LoVo (cell line): ENCODE measurements at places on chromosomes 11 and 22.
A peak's percentile ranks its signal among the peaks of the same experiment; 100 is the strongest.

DNA sequence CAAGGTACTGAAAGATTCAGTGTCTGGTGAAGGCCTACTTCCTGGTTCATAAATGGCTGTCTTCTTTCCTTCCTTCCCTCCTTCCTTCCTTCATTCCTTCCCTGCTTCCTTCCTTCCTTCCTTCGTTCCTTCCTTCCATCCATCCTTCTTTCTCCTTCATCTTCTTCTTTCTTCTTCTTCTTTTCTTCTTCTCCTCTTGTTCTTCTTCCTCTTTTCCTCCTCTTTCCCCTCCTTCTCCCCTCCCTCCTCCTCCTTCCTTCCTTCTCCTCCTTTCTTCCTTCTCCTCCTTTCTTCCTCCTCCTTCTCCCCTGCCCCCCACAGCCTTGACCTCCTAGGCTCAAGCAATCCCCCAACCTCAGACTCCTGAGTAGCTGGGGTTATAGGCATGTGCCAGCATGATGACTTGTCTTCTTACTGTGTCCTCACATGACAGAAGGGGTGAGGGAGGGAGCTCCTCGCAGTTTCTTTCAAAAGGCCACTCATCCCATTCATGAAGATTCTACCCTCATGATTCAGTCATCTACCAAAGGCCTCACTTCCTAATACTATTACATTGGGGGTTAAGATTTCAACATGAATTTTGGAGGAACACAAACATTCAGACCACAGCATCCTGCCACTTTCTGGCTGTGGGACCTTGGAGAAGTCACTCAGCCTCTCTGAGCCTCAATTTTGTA is 22.6 kb upstream of the CCDC134 start:
- DNase-seq, result no peak

DNA sequence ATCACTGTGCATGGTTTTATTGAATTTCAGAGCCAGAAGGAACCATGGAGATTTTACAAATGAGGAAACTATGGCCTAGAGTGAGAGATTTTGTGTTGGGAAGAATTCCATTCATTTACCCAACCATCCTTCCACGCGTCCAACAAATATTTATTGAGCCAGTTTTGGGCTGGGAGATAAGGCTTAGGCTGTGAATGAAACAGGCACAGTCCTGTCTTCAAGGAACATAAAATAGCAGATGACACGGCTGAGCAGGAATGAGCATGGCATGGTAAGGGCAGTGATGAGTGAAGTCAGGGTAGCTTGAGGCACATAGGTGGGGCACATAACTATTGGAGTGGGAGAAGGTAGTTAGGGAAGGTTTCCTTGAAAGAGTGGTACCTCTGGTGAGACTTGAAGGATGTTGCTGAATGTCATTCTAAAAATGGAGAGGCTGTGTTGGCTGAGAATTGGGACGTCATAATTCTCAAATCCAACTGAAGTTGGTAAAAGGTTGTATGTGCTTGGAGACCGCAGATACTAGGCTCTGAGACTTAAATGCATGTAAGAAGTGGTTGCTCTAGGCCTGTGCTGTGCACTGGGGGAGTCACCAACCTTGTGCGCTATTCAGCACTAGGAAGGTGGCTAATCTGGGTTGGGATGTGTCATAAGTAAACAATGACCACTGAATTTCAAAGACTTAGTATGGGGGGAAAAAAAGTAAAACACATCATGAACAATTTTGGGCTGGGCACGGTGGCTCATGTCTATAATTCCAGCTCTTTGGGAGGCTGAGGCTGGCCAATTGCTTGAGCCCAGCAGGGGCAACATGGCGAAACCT is 51.9 kb downstream of the TEAD1 start:
- peak; percentile 31 for DNase-seq

- DNase-seq, result no peak
Measured at GRCh38 chr11:1767399-1768140, 3.8 kb upstream of the CTSD start.

DNA sequence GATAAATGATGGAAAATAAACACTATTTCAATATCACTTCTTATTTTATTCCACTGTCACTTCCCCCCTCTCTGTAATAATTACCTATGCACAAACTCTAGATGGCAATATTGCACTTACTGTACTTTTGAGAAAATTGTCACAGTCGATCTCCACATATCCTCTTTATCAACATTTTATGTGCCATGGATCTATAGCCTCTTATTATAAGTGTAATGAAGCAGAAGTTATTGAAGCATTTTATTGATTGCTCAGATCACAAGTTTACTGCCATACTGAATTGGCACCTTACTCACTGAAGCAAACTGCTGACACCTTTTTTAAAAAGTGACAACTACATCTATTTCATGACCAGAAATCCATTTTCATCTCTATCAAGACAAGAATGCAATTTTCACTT is 133.4 kb downstream of the DCDC1 start:
- DNase-seq, result peak; percentile 16

- peak; percentile 53 for DNase-seq
Measured at GRCh38 chr11:1827095-1827813, 7.5 kb upstream of the SYT8 start.

- peak; percentile 26 for DNase-seq
Measured at GRCh38 chr11:68825571-68825970, 16.1 kb downstream of the CPT1A start.

- DNase-seq, result no peak
Measured at GRCh38 chr22:20091690-20092476, 11.8 kb downstream of the DGCR8 start.

GRCh38 chr11:58963551-58964104 is 24.3 kb downstream of the GLYATL1 start:
- no peak for DNase-seq

DNA sequence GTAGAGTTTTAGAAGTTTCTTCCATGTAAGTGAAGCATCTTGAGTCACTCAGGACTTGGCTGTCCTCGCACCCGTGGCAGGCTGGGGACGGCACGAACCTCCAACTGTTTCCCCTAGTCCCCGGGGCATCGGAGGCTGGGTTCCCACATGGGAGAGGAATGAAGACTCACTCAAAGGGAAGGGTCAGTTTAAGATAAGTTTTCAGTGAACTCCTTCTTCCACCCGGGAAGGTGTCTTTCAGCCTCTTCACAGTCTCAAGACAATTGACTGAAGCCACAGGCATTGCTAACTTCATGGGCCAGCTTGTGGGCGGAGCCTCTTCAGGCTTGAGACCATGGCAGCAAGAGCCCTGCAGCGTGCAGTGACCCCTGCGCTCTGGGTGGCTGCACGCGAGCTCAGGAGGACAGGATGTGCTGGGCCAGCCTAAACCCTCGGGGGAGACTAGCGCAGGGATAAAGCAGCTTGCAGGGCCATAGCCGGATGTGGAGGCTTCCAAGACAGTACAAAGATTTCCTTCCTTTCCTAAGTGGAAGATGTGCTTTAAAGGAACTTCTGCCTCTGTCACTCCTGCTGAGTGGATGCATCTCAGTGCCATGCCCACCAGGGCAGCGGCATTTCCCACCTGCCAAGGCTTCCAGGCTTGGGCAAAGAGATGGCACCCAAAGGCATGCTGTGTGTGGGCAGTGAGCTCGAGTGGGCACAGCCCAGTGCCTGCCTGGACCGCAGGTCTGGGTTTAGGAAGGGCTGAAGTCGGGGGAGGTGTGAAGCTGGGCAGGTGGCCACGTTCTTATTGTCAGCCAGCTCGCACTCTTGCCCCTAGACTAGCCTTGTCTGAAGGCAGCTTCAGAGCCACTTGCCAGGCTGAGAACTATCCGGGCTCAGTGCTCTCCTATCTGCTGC is 32.9 kb downstream of the PPIL2 start:
- DNase-seq, result no peak

DNA sequence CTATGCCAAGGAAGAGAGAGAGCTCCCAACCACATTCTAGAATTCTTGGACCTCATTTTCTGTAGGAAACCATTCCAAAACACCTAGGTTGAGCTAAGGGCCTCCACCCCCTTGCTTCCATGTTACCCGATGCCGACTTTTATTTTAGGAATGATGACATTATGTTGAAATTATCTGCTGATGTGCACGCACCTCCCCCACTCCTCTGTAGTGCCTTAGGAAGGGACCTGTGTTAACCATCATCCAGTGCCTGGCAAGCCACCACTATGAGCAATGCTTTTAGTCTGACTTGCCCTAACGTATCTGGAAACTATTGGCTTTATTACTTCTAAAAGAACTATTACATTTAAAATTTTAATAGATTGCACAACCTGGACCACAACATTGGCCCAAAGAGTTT is 42.1 kb downstream of the NCAPD3 start:
- no peak for DNase-seq

GRCh38 chr11:112780351-112781087 is 180.7 kb upstream of the NCAM1 start:
- no peak for DNase-seq

GRCh38 chr22:40040927-40041326 is 46.2 kb downstream of the FAM83F start:
- DNase-seq, result peak; percentile 42

GRCh38 chr11:64448599-64449380 is 89.8 kb downstream of the RPS6KA4 start:
- DNase-seq, result peak; percentile 76

- no peak for DNase-seq
Measured at GRCh38 chr22:46500201-46500600, 37.2 kb downstream of the CELSR1 start.

GRCh38 chr22:28413612-28414399 is 265.8 kb downstream of the TTC28 start:
- DNase-seq, result no peak

DNA sequence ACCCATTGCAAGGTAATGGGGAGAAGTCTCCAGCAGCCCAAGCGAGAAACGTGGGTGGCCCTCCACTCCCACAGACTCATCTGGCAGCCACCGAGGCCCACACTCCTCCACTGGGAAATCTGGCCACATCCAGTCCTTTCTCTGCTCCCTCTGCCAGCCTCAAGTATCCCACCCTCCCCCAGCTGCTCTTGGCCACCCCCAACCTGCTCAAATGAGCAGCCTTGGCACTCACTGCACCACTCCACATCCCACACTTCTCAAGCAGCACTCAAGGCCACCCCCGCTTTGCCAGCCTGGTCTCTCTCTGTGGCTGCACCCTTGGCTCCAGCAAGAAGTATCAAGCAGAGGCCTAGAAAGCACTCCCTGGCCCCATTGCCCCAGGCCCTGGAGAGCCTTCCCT is 28.2 kb downstream of the SLC22A12 start:
- DNase-seq, result no peak

GRCh38 chr22:24805790-24806662 is at the start of gene SGSM1:
Gene SGSM1, plus strand, starts transcription at chr22:24806211. Its CDS starts 115 bp downstream, at chr22:24806326.
- DNase-seq, result peak; percentile 88
